SJSA1 (cell line): ENCODE measurements at places on chromosomes 7 and 10. TPM values are rescaled to one million over a fixed set of nuclear protein-coding genes. Genes with fewer than 3 reads are reported as not detected.
A peak's percentile ranks its signal among the peaks of the same experiment; 100 is the strongest.

- DNase-seq: no peak
These were observed 16.0 kb downstream of the CYP3A43 start for GRCh38 chr7:99843808-99844207.

DNA sequence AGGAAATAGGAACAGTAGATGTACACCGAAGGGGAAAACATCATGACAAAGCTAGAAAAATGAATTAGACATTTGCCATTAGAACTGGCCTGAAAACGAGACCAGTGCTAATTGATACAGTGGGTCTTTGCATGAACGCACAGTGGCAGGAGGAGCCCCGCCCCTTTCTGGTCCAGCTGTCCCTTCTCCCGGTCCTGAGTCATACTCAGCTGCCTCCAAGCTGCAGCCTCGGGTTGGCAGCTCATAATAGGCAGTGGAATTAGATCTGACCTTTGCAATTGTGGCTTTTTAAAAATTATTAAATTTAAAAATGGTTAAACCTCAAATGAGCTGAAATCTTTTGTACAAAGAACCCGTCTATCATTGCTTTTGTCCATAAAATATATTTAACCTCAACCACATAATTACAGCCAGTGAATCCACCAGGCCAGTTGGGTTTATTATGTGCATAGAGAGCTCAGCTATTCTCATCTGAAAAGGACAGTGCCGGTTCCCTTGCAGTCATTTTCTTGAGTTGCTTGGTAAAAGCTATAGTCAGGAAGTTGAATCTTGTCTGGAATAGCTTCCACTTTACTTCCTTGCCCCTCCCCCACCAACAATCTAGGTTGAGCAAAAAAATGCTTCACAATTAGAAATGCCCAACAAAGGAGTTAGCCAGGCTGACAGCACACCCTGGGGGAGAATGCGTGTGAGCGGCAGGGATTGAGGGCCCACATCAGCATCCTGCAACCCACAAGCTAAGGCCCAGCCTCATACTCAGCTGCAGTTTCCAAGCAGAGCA, 147.1 kb downstream of the BUB3 start:
- peak; percentile 7 for DNase-seq

RBP4 gene
- 15.4 and 19.3 TPM in 2 replicates for total RNA-seq

DNA sequence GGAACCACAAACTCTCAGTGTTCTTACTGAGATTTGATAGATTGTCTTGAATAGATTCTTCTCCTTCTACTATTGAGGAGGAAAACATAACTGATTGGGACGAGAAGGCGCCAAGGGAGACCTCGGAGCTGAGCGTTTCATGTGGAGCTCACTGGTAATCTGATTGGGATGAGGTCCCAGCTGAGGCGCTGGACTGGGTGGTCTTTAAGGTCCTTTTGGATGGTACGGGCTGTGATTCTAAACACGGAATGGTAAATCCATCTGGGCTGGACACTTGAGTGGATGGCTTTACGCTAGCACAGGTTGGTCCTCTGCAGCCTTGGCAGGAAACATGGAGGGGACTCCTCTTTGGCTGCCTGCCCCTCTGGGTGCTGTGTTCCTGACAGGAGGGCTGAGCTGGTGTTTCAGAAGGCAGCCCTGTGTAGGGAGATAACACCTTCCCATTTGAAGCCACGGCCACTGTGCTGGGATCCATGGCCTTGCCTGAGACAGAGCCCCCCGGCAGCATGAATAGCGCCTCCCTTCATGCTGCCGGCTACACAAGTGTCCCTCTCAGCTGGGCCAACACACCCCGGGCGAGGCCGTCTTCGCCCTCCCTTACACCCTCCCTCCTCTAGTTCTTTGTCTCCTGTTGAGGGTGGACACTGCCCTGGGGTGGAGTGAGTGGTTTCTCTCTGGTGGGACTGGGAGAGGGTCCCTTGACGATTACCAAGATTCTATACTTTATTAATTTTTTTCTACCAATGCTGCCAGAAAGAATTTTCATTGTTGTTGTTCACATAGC, 203.2 kb upstream of the SHH start:
- peak; percentile 32 for DNase-seq

CSTF2T gene
- 25.8 and 32.7 TPM in 2 replicates for total RNA-seq

- no peak for DNase-seq
These were observed 120.0 kb upstream of the TCERG1L start for GRCh38 chr10:131431533-131431932.
